ELR (cell line): ENCODE measurements at places on chromosomes 1 and 21.

GRCh38 chr1:21220815-21221214 is 44.1 kb upstream of the EIF4G3 start:
- DNase-seq: no peak

DNA sequence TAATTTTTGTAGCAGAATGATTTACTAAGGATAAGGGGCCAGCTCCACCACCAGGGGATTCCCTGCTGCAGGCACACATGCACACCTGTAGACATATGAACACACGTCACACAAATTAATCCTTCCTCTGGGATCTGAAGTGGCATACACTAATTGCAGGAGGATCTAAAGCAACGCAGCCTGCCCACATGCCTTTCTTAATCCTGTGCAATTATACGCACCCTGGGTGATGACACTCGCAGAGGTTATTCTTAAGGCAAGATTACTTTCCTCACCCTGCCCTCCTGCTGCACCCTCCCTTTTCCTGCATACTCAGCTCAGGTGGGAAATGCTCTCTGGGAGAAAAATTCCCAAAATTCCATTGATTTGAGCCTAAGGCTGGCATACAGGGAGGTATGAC is 7.5 kb upstream of the LORICRIN start:
- no peak for DNase-seq

DNA sequence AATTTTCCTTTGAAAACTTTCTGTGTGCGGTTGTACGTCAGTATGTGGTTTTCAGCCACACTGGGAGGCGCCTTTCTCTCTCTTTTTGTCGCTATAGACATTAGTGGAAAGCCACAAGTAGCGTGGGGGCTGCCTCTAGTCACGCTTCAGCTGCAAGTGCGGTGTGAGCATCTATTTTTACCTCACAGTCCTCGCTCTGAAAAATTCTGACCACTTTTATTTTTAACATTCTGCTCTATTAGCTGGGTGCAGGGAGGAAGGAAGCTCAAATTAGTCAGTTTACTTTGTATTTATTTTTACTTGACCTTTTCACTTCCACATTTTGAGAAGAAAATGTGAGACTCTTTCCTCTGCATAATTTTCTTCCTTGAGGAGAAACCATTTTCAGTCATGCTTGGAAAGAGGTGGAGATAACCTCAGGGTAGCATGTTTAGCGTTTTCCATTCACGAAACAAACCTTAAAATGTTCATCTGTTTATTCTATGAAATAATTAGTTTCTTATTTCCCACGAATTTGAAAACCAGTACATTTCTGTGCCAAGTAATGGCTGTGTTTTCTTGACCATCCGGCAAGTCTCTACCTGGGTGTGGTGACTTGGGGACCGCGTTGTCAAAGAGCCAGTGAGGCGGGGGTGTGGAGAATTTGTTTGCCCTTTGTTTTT is 35.6 kb downstream of the ADARB1 start:
- DNase-seq: no peak

- DNase-seq: no peak
Measured at GRCh38 chr1:218303176-218303879, 18.2 kb downstream of the RRP15 start.

- peak; percentile 89 for DNase-seq
Measured at GRCh38 chr1:214441119-214441518, 110.3 kb downstream of the PTPN14 start.

GRCh38 chr1:5992814-5993555 is 760 bp upstream of the NPHP4 start:
- peak; percentile 36 for DNase-seq

DNA sequence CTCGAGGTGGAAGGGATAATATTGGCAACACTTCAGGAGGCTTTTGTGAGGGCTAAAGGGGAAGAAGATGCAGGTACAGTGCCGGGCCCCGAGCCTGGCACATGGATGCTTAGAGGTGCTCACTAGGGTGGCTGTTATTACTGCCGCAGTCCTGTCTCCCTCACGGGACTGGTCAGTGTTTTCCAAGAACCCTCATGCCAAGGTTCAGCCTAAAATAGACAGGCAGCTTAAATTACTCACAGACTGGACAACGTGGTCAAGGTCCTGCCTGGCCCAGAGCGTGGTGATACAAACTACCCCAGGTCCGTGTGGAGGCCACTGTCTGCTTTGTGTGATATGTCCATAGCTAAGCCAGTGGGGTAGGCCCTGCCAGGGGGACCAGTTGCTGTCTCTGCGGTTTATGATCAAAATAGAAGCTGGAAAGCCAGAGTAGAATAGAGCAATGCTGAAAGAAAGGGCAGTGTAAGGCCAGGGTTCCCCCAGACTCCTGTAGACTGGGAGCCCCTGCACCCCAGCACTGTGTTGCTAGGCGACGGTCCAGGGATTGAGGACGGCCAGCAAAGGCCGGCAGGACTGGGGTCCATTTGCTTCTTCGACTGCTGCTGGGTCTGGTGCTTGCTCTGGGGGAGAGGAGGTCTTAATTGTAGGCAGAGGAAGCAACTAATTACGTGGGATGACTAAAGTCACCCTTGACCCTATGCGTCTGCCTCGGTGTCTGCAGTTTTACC is 36.1 kb downstream of the ELAPOR1 start:
- no peak for DNase-seq

DNA sequence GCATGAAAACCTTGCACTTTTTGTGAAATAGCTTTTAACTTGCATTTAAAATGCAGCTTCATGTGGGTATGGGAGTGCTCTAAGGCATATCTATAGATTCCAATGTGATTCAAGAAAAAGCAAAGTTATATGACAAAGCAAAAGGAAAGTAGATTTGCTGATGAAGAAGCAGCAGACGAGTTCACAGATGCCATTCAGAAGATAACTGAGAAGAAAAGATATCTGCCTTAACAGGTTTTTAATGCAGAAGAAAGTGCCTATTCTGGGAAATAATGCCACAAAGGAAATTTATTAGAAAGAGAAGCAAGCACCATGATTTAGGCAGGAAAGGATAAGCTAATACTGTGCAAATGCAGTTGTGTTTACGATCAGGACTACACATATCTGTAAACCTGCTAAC is 68.1 kb downstream of the PHTF1 start:
- DNase-seq: no peak

DNA sequence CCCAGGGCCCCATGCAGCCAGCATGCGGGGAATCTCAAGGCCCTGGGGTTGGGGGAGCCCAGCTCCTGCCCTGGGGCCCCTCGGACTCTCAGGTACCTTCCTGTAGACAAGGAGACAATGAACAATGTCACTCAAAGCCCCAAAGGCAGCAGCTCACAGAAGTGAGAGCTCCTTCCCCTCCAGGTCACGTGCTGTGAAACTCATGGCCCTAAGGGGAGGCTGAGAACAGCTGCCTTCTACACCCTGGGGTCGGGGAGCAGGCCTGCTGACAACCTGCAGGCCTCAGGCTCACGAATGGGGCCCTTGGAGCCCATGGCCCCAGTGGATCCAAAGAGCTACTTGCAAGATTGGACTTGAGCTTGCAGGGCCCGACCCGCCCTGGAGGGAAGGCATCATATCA is 3.2 kb downstream of the MEGF6 start:
- no peak for DNase-seq

DNA sequence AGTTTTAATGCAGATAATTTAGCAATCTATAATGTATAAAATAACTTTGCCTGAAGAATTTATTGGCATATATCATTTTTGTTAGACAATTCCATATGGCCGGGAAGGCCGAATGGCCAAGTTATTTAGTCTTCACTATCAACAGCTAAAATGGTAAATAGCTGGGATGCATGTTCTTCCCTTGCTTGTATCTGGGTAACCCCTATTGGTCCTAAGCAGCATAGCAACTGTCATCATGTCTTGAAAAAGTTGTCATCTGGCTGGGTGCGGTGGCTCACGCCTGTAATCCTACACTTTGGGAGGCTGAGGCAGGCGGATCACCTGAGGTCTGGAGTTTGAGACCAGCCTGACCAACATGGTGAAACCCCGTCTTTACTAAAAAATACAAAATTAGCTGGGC is 340.0 kb upstream of the DPYD start:
- no peak for DNase-seq

GRCh38 chr1:230109895-230110667 is 43.0 kb downstream of the GALNT2 start:
- no peak for DNase-seq

GRCh38 chr1:216926720-216927510 is 203.7 kb upstream of the ESRRG start:
- no peak for DNase-seq

- peak; percentile 83 for DNase-seq
Measured at GRCh38 chr1:94986783-94987182, 59.9 kb upstream of the CNN3 start.

DNA sequence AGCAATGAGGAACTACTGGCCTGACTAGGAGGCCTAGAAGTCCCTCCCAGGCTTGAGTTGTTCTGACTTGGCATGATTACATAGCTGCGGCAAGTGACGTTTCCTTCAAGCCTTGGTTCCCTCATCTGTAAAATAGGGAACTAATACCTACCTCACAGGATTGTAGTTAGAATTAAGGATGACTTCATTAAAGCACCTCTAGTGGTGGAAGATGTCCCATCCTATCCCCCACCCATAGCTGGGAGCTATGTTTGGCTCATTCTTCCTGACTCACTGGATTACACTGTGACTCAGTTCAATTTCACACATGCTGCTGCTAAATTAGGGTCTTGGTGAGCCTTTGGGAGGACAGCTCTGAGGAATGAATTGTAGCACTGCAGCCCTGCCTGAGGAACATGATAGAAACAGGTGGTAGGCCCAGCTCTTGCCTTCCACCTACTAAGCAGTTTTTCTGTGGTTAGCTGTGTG is 6.0 kb upstream of the SHISA4 start:
- DNase-seq: peak; percentile 91

DNA sequence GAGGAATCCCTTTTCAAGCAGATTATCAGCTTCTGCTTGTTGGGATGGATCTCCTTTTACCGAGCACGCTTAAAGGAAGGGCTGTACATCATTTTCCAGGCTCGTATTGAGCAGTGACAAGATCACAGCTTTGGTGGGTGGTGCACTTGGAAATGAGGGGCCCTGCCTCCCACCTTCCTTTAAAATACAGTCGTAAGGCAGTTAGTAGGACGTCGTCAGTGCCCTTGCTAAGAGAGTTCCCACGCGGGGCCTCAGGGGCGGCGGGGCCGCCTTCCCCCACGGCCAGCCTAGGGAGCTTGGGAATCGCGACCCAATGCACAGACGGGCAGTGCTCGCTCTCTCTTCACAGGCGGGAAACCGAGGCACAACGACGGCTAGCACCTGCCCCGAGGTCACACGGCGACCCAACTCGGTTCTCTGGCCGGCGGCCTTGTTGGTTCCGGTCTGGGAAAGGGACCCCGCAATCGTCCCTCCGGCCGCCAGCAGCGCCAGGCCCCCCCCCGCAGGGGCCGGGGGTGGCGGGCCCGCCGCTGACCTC is 58.6 kb downstream of the H3-3A start:
- no peak for DNase-seq

DNA sequence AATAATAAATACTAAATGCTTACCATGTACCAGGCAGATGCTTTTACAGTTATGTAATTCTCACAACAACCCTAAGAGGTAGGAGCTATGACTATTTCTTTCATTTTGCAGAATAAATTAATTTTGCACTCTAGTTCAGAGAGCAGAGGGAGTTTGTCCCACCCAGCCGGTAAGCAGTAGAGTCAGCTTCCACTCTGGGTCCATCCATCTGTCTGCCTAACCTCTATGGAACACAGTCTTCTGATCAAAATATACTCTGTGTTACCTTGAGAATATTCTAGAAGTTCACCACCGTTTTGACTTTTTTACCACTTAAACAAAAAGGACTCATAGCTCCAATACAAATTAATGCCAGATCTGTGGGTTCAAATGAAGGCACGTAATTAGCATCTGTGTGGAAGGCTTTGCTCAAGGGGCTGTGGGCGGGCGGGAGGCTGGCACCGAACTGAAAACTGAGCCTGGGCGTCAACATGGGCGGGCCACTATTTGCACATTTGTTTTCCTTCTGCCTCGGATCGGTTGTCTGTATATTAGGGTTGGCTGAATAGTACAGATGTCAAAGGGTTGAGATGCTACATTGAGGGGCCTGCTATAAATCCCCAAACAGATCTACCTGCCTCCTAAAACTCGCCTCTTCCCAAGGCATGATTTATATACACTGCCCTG is 33.1 kb upstream of the LMO4 start:
- no peak for DNase-seq
